NCI-H2107 (cell line): ENCODE measurements at places on chromosomes 5 and 9.

DNA sequence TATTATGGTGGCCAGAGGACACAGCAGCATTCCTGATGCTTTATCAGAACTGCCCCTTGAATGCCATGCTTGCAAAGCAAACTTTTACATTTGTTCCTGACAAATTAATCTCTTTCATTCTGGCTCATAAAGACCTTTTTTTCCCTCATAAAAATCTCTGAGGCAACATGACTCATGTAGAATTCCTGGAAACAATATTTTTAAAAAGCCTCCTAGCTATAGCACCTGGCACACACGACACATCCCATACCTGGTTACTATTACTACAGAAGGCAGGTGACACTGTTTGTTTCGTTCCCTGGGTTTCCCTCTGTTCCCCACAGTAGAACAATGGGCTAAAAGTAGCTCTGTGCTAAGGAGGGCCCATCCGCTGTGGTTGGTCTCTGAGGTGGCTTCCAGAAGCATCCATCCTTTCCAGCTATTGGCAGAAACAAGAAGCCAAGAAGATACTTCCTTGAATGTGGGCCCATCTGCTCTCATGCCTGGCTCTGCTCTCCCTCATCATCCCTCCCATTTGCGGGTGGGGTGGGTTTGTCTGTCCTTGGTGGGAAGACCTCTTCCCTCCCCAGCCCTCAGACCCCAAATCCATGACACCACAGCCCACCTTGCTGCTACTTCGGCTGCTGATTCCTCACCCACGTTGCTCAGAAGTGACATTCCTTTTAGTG is 59.1 kb downstream of the GALNT12 start:
- no peak for DNase-seq

GRCh38 chr5:127824126-127824525 is 120.9 kb downstream of the CCDC192 start:
- no peak for DNase-seq

DNA sequence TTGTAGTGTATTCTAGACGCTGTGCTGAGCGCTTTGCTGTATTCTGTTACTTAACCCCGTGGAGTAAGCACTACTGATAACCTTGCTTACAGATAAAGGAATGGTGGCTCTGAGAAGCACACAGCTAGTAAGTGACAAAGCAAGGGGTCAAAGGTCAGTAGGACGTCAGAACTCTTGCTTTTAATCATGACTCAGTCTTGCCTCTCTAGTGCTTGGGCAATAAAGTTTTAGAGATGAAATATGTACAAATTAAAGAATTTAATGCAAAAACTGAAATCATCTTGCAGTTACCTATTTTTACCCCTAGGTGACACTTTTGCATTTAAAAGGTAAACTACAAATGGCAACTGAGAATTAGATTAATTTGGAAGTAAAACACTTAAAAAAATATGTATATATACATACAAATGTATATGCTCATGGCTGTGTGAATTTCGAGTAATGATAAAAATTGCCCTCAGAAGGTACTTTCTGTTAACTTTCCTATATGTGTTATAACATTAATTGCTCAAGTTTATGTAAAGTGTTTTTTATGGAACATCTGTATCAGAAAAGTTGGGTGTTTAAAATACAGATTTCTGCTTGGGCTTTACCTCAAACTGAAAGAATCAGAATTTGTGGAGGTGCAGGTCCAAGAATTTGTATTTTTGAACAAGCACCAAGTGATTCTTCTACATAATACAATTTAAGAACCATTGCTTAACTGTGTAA is 175.1 kb upstream of the DAB2 start:
- DNase-seq, result no peak

DNA sequence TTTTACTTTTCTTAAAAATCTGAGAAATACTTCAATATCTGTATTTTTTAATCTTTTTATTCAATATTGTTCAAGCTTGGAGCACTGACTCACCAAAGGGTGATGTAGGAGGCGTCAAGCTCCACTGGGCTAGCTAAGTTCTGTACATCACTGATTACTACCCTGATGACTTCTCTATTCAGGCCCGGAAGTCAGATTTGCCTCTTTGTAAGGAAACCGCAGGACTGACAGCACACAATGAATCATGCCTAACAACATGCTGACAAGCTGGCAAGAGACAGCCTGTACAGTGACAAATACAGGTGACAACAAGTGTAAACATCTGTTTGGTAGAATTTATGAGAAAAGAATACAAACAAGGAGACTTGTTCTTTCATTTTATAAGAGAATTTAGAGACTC is 627.9 kb upstream of the RORB start:
- DNase-seq, result peak; percentile 65

DNA sequence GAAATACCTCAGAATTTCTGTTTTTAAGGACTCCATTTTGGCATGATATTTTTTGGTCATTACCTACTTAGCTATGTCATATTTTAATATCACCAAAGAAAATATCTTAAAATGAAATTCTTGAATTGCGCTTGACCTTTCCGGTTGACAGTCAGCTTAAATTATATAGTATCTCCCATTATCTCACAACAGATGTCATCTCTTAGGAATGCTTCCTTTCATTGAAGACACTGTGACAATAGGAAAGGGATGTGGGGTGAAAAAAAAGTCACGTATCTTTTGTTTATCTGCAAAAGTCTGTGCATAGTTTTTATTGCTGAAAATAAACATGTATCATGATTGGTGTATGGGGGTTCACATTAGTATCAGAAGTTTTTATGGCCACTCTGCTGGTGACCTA is 105.8 kb downstream of the INVS start:
- no peak for DNase-seq

GRCh38 chr9:87641067-87641466 is 84.9 kb upstream of the CTSL start:
- DNase-seq, result no peak

- DNase-seq, result no peak
Measured at GRCh38 chr9:76644171-76644570, 120.1 kb upstream of the PCA3 start.

DNA sequence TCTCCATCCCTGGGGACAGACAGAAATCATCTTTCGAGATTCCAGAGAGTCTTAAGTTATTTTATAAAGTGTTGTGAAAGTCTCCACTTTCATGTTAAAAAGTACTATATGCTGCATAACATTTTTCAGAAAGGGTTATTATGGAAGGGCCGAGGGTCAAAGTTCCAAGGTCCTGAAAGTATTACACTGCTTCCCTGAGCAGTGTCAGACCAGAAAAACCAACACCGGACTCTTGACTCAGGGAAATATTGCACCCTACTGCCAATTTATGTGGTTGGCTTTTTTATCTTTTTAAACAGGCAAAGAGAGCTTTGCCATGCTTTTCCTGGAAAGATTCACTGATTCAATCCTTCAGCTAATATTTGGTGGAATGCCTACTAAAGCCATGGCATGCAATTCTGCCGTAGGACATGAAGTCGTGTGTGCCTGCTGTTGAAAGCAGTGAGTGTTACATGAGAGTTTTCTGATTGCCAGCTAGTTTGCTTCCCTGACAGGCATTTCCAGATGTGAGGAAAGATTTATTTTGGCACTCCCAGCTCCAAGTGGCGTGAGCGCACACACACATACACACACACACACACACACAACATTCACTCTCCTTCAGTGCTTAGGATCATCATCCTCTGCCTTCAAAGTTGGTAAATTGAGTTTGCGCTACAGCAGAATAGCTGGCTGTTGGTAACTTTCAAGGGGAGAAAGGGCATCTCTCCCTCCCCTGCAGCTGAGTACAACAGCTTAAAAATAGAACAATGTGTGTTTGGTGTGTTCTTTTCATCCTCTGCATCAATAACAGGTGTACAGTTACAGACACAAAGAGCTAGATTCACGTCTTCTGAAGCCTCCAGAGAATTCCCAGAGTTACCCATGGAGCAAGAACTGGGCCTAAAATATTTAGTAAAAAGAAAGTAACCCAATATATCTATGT is 45.6 kb downstream of the SLC1A3 start:
- no peak for DNase-seq

DNA sequence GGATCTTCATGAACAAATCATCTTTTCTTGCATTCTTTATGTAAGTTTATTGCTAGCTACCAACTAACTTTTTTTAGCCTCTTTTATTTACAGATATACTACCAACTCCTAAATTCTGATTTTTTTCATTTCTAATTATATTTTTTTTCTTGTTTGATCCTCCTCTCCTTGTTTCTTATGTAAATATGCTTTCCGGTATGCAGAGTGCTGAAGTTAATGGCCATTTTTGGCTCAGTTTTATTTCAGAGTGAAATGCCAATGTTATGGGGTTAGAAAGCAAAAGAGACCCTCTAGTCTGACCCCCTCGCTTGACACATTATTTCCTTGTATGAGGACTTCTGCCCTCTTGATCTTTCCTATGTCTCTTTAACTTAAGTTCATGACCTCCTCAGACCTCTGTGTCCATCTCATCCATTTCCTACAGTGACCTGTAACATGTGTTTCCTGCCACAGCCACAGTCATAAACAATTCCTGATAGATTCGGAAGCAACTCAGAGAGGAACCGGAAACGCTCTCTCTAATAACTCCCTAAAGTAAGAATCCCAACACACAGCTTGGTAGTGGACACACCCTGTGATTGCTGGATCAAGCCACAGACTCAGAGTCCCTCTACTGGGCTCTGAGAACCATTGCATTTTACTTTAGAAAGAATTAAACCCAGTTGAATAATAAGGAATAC is 42.9 kb upstream of the AFAP1L1 start:
- DNase-seq, result no peak

DNA sequence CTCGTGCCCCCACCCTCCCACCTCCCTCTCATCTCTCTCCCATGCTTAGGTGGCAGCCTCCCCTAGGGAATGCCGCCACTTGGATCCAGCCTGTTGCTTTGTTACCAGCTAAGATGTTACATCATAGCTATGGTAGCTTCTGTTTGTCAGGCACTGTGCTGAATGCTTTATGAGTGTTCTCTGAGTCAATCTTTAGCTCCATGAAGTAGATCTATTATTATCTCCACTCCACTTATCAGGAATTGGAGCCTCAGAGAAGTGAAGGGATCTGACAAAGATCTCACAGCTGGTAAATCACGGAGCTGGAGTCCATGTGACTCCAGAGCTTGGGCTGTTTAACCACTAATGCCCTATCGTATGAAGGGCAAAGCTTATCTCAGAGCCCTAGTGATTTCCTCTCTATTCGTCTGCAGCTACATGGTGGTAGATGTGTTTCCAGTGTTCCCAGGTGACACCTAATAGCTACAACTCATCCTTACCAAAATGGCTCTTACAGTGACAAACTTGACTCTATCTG is 54.1 kb downstream of the GARNL3 start:
- no peak for DNase-seq

- no peak for DNase-seq
Measured at GRCh38 chr9:132637351-132637750, 32.4 kb downstream of the DDX31 start.

DNA sequence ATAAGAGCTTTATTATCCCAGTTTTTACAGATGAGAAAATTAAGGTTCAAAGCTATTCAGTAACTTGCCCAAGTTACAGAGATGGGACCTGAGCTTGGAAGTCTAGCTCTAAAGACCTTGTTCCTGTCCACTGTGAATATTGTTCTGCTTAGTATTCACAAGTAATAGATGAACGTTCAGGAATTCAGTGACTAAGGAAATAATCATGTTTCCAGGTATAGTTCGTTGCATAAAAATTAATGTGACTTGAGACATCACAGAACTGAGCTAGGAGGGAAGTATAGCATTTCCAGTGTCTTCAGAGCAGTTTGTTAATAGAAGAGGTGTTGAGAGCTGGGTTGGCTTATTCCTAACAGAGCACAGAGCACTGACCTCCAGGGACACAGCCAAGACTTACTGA is 136.1 kb downstream of the FGF1 start:
- no peak for DNase-seq

- no peak for DNase-seq
Measured at GRCh38 chr5:79971156-79971555, 19.9 kb downstream of the MTX3 start.

GRCh38 chr9:95505072-95505716 is 11.6 kb downstream of the PTCH1 start:
- no peak for DNase-seq

DNA sequence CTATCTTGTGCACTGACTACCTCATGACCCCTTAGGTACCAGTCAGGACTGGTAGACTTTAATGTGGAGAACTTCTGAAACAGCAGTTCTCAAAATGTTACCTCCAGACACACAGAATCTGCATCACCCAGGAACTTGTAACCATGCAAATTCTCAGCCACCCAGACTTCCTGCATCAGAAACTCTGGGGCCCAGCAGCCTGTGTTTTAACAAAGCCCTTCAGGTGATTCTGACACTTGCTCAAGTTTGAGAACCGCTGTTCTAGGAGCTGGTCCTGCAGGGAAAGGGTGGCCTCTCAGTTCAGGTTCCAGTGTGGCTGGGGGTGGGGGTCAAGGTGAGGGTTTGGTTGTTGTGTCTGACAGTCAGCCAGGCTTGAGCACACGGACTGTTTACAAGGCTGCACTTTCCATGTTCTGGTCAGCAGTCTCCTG is 28.4 kb downstream of the ZFP62 start:
- no peak for DNase-seq

DNA sequence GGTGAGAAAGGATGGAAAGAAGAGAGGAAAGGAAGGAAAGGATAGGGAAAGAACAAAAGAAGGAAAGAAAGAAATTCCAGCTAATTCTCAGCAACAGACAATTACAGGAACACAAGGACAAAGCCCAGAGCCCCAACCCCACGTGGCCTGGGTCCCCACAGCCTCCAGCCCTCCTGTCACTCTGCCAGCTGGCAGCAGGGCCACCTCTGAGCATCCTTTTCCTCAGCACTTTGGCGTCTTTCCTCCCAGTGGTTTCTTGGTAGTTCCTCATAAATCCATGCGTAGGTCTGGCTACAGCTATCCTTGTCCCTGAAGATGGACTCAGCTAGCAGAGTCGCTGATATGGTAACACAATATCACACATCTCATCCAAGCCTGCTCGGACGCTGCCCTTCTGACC is 28.3 kb downstream of the ADAMTS2 start:
- DNase-seq, result no peak

- no peak for DNase-seq
Measured at GRCh38 chr9:19799784-19800183, 10.9 kb upstream of the SLC24A2 start.

- DNase-seq, result no peak
Measured at GRCh38 chr5:139383275-139383992, at the start of gene SLC23A1. Gene SLC23A1, minus strand, starts transcription at chr5:139383297. Its CDS starts 44 bp downstream, at chr5:139383253.

- DNase-seq, result no peak
Measured at GRCh38 chr5:39717176-39717897, 292.6 kb upstream of the DAB2 start.

GRCh38 chr9:17422994-17423680 is 155.7 kb upstream of the SH3GL2 start:
- no peak for DNase-seq

DNA sequence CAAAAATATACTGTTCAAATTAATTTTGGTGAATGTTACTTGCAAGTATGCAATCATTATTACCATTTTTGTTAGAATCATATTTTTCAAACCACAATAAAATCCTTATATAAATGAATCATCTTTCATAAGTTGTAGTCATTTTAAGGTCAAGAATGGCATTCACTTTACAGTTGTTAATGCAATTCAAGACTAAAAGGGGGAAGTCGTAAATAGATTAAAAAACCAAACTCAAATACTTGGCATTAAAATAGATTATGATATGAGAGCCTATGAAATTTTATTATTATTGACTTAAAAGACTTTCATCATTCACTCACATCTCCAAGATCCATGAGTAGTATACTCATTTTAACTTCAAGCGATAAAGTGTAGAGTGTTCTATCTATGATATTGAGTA is 11.6 kb downstream of the CDH9 start:
- DNase-seq, result no peak

GRCh38 chr5:159107308-159107707 is 7.6 kb upstream of the EBF1 start:
- DNase-seq, result no peak
